ENCODE measurements at places on chromosomes 1 and 21.

DNA sequence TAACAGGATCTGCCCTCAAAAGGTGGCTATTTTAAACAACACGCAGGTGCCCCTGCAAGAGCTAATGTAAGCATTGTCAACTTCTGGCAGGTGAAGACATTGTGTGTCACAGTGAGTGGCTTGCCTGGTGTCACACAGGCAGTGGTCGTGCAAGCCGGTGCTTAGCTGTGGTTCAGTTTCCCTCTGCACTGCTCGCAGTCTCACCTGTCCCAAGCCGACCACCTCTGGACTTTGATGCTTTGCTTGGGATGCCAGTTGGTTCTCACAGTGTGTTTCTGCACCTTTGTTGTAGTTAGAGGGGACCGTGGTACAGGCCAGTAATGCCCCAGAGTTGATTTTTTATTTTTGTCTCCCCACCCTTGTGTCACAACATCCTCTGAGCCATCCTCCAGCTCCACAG is 85.2 kb downstream of the UCK2 start:
- no peak for DNase-seq

DNA sequence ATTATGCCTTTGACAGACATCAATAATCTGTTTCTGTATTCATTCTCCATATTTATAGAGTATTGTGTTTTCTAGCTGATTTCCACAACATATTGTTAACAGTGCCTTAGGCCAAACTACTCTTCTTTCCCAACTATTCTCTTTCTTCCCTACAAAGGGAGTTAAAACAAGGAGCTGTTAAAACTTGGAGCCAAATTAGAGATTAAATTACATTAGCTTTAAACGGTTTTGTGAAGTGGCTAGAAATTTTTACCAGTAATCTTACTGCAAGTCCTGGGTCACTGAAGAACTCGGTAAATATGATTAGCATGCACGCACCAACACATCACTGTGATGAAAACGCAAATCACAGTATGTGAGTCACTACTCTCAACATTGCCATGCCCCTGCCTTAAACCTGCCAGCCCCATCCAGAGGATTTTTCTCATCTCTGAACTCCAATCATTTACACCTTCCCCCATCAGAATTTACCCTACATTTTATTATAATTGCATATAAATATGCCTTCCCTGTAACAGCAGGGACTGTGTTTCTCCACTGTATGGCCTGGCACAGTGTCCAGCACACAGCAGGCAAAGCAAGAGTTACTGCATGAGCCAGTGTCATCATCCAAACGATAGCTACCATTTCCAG is 1.5 kb upstream of the PRDX6 start:
- DNase-seq, result no peak

DNA sequence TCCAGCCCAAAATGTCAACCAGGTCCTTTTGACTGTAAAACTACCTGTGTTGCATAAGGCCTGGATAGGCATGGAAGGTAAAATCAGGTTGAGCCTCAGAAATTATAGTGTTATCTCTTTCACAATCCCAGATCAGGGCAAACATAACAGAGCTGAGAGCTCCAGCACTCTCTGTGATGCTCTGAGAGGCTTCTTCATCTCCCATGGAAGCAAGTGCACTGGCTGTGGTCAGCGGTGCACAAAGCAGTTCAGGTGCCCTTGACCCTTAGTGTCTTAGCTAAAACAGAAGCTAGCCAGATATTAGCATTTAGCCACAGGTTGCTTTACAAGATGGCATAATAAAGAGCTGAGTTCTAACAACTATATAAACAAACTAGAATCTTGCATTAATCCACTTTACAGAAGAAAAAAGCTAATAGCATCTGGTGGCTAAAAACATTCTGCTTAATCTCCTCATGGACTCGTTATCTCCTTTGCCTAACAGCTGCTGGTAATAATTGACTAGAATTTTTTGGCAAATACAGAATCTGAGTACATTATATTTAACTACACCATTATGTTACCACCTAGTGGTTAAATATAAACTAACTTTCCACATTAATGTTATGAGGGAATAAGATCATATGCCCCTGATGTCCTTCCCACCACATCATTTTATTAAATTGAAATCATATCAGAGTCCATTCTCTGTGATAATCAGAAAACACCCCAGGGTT is 25.6 kb upstream of the POGK start:
- no peak for DNase-seq

DNA sequence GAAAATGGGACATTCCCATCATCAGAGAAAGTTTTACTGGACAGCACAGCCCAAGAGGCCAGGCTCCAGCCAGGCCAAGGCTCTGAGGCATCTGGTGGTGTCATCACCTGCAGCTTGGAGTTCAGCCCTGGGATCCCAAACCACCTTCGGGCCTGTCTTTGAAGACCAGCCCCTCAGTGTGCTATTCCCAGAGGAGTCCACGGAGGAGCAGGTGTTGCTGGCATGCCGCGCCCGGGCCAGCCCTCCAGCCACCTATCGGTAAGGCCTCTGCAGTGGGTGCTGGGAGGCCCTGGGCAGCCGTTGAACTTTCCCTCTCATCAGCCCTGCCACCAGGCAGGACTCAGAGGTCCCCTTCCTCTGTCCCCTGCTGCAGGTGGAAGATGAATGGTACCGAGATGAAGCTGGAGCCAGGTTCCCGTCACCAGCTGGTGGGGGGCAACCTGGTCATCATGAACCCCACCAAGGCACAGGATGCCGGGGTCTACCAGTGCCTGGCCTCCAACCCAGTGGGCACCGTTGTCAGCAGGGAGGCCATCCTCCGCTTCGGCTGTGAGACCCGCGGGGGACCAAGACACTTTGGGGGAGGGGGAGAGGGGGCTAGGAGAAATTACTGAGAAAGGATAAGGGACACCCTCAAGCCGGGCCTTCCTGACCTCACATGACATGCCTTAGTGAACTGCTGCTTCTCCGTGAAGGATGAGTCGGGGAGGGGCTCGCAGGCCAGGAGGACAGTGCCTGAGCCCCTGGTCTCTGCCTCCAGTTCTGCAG is 15.0 kb downstream of the CNTN2 start:
- DNase-seq, result no peak

- DNase-seq, result no peak
These were observed 75.3 kb upstream of the RGS4 start for GRCh38 chr1:162993846-162994245.

DNA sequence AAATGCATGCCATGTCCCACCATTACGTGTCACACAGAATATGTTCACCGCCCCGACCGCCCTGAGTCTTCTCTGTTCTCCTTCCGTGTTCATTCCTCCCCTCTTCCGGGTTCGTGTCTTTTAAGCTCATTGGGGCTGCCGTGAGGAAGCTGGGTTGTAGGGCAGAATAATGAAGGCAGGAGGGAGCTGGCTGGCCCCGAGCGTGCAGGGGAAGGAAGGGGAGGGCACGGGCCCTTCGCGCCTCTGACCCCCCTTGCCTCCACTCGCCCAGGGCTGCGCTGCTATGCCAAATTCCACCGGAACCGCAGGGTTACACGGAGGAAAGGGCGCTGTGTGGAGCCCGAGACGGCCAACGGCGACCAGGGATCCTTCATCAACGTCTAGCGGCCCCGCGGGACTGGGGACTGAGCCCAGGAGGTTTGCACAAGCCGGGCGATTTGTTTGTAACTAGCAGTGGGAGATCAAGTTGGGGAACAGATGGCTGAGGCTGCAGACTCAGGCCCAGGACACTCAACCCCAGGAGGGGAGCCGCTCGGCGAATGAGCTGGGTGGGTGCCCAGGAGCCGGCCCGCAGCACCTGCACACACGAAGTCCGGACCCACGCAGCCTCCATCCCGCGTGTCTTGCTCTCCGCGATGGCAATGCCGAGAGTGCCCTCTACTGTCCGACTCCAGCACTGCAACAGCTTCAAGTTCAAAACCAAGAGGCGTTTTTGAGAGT is 16.5 kb upstream of the AGTRAP start:
- DNase-seq, result peak; percentile 92

DNA sequence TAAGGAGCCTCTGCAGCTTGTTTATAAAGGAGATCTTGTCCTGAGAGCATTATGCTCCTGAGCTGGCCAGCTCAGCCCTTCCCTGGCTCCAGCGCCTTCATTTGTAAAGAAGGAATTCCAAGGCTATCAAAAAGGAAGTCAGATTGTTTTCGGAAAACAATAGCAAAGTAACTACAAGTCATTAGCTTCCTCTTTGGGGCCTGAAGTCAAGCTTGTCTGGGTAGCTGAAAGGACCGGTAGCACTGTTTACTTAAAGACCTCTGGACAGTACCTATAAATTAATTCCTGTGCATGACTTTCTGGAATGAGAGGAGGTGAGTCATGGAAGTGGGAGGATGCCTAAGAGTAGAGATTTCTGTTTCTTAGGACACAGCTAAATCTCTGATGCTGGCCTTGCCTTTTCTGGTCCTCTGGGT is 20.7 kb upstream of the GJA5 start:
- no peak for DNase-seq

GRCh38 chr1:54989473-54989872 is 9.0 kb downstream of the TMEM61 start:
- DNase-seq, result no peak

DNA sequence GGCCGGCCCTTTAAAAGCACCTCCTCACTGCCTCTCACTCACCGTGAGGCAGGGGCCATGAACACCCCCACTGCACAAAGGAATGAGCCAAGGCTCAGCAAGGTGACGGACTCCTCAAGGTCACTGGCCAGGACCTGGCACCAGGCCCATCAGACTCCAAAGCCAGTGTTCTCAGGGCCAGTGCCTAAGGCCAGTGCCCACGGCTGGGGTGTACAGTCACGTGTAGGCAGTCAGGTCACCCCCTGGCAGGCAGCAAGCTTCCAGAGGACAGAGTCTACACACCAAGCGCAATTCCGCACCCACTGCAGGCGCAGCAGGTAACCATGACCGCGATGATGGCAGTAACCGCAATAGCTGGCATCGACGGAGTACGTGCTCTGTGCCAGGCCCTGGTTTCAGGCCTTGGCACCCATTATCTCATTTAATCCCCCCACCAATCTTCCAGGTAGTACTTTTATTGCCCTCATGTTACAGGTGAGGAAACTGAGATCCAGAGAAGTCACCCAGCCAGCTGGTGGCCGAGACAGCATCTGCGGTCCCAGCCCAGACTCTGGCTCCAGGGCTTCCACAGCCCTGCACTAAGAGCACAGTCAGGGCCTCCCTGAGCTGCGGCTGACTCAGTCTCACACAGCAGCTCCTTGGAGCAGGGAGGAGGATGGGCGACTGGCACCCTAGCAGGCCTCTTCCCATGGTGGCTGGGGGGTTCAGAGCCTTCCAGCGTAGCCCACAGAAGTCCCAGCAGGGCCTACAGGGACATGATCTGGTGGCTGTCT is 27.0 kb downstream of the RAP1GAP start:
- no peak for DNase-seq

- DNase-seq, result no peak
These were observed 20.2 kb downstream of the DESI2 start for GRCh38 chr1:244672946-244673682.

GRCh38 chr1:223486366-223486765 is 93.2 kb downstream of the CCDC185 start:
- DNase-seq, result no peak

- no peak for DNase-seq
These were observed 27.8 kb upstream of the A3GALT2 start for GRCh38 chr1:33348676-33349080.

- DNase-seq, result no peak
These were observed 57.2 kb upstream of the RUNX1 start for GRCh38 chr21:35106246-35106835.

DNA sequence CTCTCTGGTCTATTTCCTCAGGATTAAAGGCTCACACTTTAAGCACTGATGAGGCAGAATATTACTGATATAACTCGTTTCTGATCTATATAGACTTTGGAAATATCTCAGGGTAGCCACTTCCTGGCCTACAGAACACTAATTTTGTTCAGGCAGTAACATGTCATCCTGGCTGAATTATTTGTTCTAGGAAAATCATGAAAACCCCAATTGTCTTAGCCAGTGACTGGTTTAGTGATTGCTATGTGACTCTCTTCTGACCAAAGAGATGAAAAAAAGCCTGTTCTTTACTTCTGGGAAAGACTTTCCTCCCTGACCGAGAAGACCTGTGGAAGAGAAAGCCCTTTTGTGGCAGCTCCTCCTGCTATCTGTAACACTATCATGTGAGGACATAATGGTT is 453.7 kb downstream of the SETD4 start:
- DNase-seq, result no peak

- no peak for DNase-seq
These were observed 239.3 kb downstream of the KCNK2 start for GRCh38 chr1:215321802-215322201.

DNA sequence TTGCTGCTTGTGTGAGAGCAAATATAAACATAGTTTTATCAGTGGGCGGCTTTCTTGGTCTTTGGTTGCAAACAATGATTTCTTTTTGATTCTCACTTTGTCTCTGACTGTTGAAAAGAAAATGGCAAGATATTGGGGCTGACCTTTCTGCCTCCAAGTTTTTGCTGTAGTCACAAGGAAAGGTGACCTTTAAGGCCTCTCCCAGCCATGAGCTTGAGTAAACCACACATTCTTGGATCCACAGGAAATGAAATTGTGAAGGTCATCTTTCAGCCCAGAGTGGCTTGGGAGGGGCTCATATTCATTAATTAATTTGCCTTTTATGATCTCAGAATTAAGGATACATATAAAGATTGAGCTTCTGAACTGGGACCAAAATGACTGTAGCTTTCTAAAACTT is 241.6 kb downstream of the BACH1 start:
- no peak for DNase-seq

- no peak for DNase-seq
These were observed 205.6 kb upstream of the GJB5 start for GRCh38 chr1:34549199-34549598.

GRCh38 chr1:12739613-12740012 is 6.4 kb upstream of the CFAP107 start:
- no peak for DNase-seq

GRCh38 chr1:112803906-112804762 is 89.0 kb upstream of the PPM1J start:
- DNase-seq, result peak; percentile 81

- DNase-seq, result peak; percentile 87
These were observed 538 bp downstream of the ZNF672 start for GRCh38 chr1:248838357-248839167.

DNA sequence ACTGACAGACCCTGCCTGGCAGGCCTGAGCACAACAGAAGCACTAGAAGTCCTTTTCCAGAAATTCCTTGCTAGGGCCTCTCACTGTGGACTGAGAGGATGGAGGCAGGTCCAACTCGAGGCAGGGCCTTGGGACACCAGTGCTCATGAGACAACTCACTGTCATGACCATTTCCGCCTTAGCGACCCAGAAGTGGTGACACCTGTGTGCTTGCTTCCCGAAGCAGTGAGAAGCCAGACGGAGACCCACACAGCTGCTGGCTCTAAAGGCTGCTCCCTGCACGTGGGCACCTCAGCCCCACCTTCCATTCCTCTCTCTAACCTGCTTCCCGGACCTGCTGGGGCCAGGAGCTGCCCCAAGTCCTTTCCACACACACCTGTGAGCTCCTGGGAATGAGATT is 33.0 kb downstream of the KCNC4 start:
- no peak for DNase-seq

DNA sequence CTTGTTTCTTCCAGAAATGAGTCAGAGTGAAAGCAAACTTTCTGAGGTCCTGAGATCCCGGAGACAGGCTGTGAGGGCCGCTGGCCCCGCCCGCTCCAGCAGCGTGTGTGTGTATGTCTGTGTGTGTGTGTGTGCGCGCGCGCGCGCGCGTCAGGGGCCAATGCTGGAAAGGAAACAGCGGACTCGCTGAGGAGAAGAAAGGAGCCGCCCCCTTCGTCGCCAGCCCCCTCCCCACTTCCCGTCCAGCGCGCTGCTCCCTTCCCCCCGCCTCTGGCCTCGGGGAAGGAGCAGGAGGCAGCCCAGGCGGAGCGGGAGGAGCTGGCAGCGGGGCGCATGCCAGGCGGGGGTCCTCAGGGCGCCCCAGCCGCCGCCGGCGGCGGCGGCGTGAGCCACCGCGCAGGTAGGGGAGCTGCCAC is at the start of gene DISC1:
Gene DISC1, plus strand, starts transcription at position 256 of the 416 bp plus-strand sequence. Its CDS starts 78 bp downstream, at position 334.
- DNase-seq, result peak; percentile 68

Measured in head of caudate nucleus (tissue), 42 donors.